Stimulated activated CD4-positive, alpha-beta T cell treated with anti-CD3 and anti-CD28 coated beads, Interleukin-15, amount 100 ng/mL, for 48 hours (primary cell): ENCODE measurements at places on chromosomes 7 and 10.

- no peak for DNase-seq
Measured at GRCh38 chr10:30903397-30904138, 128.1 kb downstream of the ZNF438 start.

- no peak for DNase-seq
Measured at GRCh38 chr10:33927347-33927746, 592.9 kb upstream of the NRP1 start.

GRCh38 chr7:77531038-77531437, 6.1 kb upstream of the PTPN12 start:
- no peak for DNase-seq

- no peak for DNase-seq
Measured at GRCh38 chr7:49692516-49692915, 80.9 kb upstream of the VWC2 start.

DNA sequence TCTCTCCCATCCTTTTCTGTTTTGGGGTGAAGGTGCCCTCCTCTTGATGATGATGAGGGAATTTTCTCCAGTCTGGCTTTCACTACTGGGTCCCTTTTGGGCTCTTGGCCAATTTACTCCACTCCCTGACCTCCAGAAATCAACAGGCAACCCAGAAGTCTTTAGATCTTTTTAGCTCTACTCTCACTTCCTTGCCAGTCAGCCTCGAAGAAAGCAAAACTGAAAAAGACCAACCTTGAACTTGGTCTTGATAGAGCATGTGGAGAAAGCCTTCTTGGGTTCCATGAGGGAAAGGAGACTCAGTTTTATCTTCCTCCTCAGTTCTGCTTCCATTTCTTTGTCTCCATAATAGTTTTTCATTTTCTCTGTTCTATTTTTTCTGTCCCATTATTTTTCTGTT, 91.4 kb upstream of the NPVF start:
- no peak for DNase-seq

DNA sequence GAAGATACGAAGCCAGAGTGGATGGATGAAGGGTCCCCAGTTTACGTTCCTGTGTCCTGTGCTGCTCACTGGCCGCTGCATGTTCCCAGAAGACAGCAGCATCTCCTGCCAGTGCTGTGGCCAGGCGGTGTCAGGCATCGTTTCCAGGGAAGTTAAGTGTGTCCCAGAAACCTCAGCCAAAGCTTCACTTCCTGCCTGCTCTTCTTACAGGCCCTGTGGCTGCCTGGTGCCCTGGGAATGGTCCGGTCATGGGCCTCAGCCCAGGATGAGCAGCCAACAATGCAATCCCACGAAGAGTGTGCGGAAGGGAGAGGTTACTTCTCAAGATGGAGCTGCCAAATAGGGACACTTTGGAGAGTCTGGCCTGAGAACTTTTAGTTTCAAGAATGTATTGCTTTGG, 99.7 kb upstream of the TARP start:
- no peak for DNase-seq

DNA sequence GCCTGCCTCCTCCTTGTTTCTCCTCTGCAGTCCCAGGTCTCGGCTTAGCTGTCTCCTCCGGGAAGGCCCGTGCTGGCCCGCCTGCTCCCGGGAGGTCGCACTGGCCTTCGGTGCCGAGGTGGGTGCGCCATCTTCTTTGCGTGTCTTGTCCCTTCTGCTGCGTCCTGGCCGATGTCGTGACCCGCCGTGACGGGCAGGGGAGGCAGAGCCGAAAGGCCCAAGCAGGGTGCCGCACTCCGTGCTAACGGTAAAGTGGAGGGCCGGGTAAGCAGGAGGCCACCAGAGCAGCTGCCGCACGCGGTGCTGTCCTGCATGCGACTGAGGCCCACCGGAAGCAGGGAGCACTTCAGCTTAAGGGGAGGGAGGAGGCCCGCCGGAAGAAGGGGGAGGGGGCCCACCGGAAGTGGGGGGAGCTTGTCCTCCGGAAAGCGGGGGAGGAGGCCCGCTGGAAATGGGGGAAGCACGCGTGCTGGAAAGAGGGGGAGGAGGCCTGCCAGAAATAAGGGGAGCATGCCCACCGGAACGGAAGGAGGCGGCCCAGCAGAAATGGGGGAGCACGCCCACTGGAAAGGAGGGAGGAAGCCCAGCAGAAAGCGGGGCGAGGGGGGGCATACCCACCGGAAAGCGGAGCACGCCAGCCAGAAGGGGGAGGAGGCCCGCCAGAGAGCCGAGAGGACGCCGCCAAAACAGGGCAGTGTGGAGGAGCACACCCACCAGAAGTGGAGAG, 71.4 kb downstream of the PROSER2 start:
- DNase-seq, result no peak

DNA sequence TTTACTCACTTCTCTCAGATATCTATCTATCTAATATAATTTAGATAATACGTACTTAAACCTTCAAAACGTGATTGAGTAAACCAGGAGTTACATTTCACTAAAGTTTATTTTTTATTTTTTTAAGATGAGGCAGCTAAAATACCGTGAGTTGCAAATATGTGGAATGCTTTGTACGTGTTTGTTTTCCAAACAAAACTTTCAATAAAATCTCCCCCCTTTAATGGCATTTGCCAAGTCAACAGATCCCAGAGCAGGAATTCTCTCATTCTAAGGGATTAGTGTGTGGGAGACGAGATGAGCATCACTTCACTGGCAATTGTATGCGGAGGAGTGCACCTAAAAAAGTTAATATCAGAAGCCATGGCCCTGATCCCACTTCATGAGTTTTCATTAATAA, 53.7 kb upstream of the MAGI2 start:
- no peak for DNase-seq

DNA sequence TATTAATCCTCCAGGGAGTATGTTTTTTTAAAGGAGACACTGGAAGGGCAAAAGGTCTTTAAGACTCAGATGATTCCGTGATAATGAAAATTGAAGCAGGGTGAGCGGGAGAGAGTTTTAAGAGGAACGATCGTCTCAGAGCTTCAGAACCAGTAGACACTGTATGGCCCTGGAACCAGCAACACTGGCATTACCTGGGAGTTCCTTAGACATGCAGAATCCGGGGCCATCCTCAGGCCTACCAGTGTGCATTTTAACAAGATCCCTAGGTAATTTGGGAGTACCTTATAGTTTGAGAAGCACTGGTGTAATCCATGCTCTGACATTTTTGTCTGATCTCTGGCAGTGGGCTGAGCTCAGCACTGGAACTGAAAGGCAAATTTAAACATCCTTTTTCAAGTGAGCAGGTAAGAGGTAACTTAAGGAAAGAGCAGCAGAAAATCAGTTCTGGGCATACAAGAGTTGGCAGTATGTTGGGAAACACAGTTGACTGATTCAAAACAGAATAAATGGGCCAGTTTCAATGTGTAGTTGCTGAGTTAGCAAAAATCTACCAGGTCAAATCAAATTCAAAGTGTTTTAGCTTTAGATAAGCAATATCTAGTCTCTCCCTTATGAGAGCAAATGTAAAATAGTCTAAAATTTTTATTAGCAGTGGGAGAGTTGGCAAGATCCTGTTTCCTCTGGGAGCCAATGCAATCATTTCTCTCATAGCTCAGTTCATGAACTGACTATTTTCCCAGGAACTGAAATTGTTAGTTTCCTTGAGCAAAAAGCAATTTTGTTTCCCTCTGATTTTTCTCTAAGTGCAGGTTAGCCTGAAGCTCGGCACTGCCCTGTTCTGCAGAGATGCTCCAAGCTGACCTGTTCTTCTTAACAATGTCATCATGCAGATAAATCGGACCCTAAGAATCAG, 97.2 kb upstream of the ELMO1 start:
- DNase-seq, result no peak

GRCh38 chr10:61354401-61354975, 98.7 kb downstream of the TMEM26 start:
- no peak for DNase-seq

DNA sequence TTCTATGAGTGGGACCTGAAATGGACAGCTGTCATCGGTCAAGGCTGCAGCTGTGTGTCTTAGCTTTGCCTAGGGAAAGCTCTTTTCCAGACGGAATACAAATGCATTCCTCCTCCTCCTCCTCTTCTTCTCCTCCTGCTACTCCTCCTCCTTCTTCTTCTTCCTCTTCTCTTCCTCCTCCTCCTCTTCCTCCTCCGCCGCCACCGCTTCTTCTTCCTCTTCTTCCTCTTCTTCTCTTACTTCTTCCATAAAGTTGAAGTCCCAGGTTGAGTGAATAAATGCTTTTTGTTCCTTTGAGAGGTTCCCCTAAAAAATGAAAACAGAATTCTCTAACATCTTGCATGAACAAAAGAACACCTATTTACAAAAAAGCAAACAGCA, 28.7 kb downstream of the KLF6 start:
- DNase-seq, result no peak
